ENCODE measurements at places on chromosomes 5 and 9.

DNA sequence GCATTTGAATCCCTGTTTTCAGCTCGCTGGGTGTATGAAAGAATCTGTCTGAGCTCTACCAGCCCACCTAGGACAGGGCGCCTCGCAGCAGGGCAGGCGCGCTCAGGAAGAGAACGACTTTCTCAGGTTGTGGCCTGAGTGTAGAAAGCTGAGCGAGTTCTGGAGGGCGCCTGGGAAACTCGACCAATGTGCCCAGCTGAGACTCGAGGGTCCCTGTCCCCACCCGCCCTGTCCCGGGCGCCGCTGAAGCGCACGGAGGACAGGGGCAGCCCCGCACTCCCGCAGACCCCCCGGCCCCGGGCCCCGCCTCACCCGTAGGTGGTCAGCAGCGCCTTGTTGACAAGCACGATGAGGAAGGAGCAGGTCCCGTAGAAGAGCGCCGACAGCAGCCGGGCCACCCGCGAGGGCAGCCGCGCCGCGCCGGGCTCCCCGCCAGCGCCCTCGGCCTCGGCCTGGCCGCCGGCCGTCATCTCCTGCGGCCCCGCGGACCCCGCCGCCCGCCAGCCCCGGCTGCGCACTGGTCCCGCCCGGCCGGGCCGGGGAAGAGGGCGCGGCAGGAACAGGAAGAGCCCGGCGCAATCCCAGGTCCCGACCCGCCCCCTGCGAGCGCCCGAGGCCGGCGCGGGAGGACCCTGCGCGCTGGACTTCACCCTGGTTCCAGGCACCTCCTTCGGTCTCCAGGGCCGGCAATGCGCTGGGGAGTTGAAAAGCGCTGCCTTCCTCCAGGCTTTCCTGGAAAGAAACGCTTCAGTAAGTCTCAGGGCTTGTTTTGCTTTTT lies at the start of gene SLC35D2:
SLC35D2 (minus strand) TSS at position 547 of the 778 bp plus-strand sequence; CDS start at position 470, 77 bp downstream.
- peak; percentile 53 for DNase-seq

GRCh38 chr9:12739014-12739652 lies 35.7 kb upstream of the LURAP1L start:
- DNase-seq: no peak

DNA sequence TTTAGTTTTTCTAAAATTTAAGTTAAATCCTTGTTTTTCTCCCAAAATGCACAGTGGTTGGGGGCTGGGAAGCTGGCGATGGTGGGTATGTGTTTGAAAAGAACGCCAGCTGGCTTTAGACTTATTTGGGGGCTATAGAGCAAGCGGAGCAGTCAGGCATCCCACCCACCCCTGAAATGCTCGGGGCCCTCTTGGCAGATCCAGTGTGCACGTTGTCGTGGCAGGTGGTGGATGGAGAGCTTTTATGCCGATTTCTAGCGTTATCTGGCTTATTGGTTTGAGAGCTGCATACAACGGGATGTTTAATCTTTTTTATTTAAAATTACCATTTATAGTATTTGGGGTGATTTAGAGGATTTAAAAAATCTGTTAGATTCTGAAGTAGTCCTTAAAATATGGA lies 8.1 kb downstream of the BASP1 start:
- DNase-seq: no peak

GRCh38 chr9:93896496-93897033 lies 58.6 kb downstream of the BARX1 start:
- DNase-seq: no peak

DNA sequence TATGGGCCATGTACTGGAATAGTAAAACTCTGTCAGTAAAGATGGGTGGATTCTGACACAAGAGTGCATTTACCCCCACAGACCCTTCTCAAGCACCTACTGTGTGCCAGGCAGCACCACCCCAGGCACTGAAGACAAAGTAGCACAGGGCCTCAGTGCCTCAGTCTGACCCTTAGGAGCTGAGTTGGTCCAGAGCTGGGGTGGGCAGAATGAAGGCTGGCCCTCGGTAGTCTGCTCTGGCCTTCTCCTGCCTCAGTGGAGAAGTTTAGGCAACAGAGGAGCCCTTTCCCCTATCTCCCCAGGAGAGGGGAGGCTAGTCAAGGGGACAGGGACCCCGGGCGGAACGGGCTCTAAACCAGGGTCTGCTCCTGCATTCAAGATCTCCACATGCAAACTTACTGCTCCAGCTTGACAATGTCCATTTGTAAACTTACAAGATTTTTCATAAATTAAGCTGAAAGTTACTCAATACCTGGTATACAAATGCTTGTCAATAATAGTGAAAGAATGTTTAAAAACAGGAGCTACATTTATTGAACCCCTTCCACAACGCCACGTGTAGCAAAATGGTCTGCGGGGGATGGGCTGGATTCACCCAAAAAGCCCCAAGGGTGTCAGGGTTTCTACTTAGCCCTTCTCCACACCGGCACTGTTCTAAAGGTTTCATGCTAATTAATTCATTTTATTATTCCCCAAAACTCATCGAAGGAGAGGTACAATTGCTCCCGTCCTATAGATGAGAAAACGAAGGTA lies 1.5 kb downstream of the VDAC1 start:
- DNase-seq: no peak

GRCh38 chr9:116663581-116663980 lies 23.5 kb upstream of the TRIM32 start:
- no peak for DNase-seq

- no peak for DNase-seq
Measured at GRCh38 chr5:69078921-69079540, 14.8 kb upstream of the SLC30A5 start.

DNA sequence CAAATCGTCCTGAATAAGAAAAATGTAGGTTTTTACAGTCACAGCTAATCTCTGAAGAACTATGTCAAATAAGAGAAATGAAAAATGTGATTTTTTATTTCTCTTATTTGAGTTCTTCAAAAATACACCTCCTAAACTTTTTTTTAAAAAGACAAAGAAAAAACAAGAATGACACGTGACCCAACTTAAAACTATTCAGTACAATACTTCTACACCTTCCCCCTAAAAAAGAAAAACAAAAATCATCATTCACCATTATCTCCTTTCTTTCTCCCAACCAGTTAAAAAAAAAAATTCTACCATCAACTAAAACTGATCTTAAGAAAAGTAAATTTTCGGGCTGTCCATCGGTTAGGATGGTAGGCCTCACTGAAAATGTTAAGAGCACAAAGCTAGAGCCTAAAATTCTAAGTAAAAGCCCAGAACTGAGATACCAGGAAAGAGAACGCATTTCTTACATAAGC lies 2.1 kb downstream of the RNF145 start:
- no peak for DNase-seq

GRCh38 chr9:1200847-1201251 lies 150.7 kb downstream of the DMRT2 start:
- no peak for DNase-seq

- no peak for DNase-seq
Measured at GRCh38 chr9:79471580-79472543, 99.9 kb upstream of the TLE4 start.

DNA sequence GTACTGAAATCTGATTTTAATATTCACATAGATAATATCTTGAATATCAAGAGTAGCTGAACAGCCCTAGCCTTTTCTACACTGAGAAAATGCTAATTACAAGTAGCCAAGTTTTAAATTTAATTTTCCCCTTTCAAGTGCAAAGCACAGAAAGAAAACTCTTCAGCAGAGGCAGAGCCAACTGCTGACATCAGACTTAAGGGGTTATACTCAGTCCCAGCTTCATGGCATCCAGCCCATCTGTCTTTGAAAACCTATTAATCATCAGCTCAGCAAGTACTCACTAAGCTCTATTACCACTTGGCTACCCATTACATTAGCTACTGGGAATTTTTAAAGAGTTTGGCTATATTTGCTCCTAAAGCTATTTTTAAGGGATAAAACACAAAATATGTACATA lies 220.5 kb downstream of the SLC12A2 start:
- no peak for DNase-seq

- DNase-seq: no peak
Measured at GRCh38 chr5:82389347-82389746, 111.2 kb upstream of the RPS23 start.

DNA sequence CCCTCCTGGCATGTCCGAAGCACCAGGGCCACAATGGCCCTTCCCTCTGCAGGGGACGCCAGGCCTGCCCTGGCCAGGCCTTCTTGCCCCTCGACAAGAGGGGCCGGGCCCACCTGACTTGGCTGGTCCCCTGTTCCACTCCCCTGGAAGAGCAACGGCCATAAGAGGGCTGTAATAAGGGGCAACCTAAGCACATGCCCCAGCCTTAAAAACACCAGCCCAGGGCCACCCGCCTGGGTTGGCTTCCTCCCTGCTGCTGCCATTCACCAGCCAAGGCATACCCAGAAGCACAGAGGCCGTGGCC lies 8.5 kb downstream of the GFPT2 start:
- no peak for DNase-seq

DNA sequence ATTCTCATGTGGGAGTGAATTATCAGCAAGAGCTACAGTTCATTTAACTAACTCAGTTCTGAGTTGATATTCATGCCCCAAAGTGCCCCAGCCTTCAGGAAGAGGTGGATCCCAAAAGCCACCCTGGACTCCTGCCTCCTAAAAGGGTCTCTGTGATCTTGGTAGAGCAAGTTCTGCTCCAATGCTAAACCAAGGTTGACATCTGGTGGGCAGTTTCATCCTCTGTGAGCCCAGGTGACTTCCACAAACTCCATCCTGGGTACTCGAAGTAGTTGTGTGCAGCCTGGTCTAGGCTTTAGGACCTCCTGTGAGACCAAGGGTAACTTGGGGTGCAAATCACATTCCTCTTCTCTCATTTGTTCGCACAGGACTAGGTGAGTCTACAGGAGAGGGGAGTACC lies 816.8 kb downstream of the MTRR start:
- no peak for DNase-seq

- no peak for DNase-seq
Measured at GRCh38 chr9:116270546-116270945, 117.0 kb downstream of the PAPPA start.

DNA sequence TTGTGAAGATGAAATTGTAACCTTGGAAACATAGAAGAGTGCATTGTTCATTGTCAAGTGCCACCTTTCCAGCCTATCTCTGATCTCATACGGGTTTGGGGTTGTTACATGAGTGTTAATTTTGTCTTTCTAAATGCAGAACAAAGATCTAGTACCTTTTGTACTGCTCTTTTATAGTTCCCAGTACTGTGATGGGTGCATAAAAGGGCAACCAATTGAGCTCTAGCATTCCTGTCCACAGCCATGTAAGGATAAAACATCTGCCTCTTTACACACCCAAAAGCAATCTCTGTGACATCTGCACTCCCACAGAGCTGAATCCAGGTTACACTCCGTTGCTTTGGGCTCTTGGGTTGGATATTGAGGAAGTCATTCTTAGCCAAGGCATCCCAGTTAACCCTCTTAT lies 255.2 kb downstream of the SGCD start:
- DNase-seq: no peak

DNA sequence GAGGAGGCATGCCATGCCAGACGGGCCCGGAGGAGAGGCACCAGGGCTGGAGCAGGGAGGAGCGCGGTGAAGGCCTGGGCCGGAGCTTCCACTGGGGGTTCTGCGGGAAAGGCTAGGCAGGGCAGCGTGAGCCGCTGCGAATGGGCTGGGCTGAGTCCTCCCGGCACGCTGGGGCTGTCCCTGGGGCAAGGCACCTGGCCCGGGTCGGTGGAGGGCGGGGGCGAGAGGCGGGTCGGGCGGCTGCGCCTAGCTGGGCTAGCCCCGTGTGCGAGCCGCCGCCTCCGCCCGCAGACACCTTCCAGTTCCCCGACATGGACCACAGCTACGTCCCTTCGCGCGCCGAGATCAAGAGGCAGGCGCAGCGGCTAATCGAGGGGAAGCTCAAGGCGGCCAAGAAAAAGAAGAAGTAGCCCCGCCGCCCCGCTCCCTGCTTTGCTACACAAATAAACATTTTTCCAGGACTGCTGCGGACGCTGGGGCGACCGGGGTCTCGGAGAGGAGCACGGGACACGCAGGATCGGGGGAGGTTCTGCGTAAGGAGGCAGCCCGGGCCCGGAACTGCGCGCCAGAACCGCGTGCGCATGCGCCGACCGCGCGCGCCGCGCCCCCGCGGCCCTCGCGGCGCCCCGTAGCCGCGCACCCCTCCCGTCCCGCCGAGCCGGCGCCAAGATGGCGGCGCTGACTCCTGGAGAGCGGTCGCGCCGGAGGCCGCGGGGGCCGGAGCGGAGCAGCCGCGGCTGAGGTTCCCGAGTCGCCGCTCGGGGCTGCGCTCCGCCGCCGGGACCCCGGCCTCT lies at the start of gene RABL6:
RABL6 (plus strand) TSS at position 668 of the 794 bp plus-strand sequence. CDS start 249 bp downstream, outside the sequence.
- DNase-seq: peak; percentile 94

DNA sequence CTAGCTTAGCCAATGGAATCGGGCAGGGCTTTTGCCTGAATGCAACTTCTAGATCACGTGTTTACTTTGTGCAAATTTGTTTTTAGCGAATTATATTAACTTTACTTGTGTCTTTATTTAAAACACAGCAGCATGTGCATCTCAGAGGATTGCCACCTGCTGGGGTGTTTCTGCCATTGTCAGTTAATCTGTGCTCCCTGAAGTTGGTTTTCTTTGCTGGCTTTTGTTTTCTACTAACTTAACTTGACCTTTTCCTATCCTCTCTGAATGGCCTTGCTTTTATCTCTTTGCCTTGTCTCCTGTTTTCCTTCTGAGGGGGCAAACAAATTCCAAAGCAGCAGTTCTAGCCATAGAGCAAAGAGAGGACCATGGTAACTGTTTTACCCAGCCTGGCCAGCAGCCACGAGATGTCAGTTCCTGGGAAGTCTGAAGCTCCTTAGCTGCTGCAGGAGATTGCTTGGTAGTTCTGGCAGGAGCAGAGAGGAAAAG lies 67.6 kb downstream of the ARHGEF28 start:
- DNase-seq: no peak

DNA sequence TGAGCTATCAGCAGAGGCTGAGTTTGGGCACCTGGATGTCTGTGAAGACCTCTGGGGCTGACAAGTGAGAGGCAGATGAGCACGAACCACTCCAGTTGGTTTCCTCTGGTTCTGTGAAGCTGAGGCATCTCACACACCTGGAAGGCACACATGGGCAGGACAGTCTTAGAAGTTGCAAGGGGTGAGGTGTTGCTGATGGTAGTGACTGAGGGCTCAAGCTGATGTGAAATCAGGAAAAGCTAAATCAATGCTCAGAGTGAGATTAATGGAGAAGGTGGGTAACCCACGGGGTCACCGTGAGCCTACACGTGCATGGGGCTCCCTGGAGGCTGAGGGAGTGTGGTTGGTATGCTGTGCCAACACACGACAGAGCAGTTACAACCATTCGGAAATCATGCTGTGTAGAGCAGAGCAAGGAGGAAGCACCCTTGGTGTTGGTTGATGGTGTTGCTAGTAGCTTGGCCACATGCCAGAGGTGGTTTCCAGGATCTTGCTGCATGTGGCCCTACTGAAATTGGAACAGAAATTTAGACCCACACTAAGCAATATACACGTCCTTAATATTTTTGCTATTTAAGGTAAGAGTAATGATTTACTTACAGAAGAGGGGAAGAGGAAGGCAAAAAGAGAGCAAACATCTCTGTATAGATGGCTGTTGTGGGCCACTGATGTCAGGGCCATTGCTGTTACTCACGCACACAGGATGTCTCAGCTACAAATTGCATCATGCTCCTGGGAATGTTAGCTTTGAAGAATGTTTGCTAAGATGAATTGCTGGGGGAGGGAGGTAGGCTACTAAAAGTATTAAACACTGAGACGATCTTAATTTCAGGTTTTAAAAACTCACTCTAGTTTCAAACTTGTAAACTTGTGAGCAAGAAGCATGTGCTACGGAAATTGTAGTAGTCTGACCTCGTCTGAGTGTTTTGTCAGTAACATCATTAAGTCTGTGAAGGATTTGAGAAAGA lies 170.5 kb downstream of the ARHGEF28 start:
- DNase-seq: no peak

All from activated naive CD8-positive, alpha-beta T cell treated with anti-CD3 and anti-CD28 coated beads, Interleukin-2, amount 10 ng/mL, durations not matched to agents 7 days and 5 days (primary cell).